ENCODE measurements at places on chromosomes 11 and 22. TPM values are rescaled to one million over a fixed set of nuclear protein-coding genes. Genes with fewer than 3 reads are reported as not detected.
A peak's percentile ranks its signal among the peaks of the same experiment; 100 is the strongest.

- peak; percentile 93 for DNase-seq
Observed at GRCh38 chr11:115965767-115966504, 461.7 kb upstream of the CADM1 start.

- DNase-seq: no peak
Observed at GRCh38 chr22:47209040-47209514, 446.6 kb downstream of the TBC1D22A start.

The RAB36 gene
- 2.7 TPM for total RNA-seq

GRCh38 chr11:841981-842369 is 354 bp downstream of the POLR2L start:
- DNase-seq: no peak

DNA sequence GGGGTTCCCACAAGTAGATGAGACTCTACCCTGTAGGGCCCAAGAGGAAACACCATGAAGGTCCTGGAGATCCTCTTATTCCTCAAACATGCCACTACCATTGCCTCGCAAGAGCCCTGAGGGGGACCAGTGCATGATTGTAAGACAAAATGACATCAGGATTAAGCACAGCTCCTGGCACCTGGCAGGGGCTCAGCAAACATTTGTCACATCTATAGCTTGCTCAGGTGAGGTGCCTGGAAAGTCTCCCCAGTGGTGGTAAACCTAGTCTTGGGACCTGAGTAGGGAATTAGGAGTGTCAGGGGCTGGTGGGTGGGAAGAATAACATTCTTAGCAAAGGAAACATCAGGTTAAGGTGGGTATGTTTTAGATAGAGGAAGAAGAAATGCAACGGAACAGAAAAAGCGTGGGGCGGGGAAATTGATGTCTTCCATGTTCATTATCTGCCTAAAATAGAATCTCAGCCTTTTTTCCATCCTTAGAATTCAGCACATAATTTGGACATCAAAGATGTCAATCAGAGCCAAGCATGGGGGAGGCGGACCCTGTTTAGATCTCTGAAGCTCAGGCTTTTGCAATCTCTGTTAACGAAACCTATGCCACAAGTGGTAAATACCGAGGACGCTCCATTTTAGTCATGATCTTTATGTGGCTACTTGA is 924 bp downstream of the YPEL1 start:
- no peak for DNase-seq

The HORMAD2 gene
- total RNA-seq: not detected

- DNase-seq: no peak
Observed at GRCh38 chr11:69449320-69450063, 32.0 kb upstream of the LINC01488 start.

DNA sequence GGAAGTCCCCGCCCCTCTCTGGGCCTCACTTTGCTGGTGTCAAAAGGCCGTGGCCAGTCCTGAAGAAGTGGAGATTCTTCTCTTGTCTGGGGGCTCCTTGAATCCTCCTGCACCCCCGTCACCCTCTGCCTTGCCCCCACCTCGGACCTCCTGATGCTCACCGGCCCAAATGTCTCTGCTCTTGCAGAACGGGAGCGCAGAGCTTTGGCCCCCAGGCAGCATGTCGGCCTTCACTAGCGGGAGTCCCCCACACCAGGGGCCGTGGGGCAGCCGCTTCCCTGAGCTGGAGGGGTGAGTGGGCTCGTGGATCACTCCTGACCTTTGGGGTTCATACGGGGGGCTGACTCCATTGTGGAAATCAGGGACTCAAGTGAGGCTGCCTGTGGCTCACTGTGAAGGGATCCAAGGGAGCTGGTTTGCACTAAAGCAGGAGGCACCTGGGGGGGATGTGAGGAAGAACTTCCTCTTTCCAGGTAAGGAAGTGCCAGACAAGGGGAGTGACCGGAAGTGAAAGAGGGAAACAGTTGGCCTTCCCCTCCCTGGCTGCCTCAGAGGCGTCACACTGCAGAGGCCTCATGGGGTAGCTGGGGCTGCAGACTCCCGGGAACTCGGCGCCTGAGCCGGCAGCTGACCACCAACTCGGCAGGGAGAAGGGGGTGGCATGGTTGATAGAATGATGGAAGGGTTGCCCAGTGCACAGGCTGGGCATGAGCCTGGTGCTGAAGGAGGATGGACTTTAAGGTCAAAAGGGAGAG is 23.1 kb downstream of the CSF2RB start:
- no peak for DNase-seq

GRCh38 chr22:38240734-38241252 is 32.0 kb downstream of the TMEM184B start:
- DNase-seq: peak; percentile 90

DNA sequence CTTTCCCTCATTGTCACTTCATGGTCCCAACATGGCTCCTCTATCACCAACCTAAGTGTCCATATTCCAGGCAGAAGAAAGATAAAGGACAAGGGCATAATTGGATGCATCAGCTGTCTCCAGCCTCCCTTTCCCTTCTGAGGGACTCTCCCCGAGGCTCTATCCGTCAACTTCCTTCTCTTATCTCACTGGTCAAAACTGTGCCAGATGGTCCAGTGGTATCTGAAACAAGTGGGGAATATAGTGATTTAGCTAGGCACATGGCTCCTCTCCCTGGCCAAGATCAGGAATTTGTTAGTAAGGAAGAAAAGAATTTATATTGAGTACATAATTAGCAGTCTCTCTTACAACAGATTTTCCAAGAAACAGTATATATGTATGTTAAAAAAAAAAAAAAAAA is 12.6 kb upstream of the SPON1 start:
- DNase-seq: no peak

GRCh38 chr11:29208117-29208516 is 808.7 kb downstream of the KCNA4 start:
- peak; percentile 52 for DNase-seq

DNA sequence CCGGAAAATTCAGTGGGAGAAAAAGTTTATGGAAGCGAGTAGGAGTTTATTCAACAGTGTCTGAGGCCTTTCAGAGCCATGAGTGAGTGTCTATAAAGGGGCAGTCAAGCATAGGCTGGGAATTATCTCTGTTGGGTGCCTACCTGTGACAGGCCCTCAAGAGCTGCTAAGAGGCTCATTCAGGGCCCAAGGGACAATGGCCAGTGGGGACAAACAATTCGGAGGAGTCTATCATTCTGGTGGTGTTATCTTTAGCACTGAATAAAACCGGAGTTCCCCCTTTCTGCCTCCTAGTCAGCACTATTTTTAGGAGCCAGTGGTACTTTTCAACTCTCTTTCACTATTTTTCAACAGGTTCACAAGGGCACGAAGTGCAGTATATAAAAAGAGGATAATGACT is 89.5 kb upstream of the HTATIP2 start:
- DNase-seq: no peak

GRCh38 chr11:6635082-6635932 is 16.1 kb upstream of the TPP1 start:
- peak; percentile 62 for DNase-seq

- DNase-seq: no peak
Observed at GRCh38 chr11:88435415-88435814, 97.9 kb upstream of the CTSC start.

The KRTAP5-9 gene
- not detected for total RNA-seq

The PTPMT1 gene
- total RNA-seq: 183 TPM

GRCh38 chr11:105081412-105082150 is 36.4 kb upstream of the CARD16 start:
- no peak for DNase-seq

DNA sequence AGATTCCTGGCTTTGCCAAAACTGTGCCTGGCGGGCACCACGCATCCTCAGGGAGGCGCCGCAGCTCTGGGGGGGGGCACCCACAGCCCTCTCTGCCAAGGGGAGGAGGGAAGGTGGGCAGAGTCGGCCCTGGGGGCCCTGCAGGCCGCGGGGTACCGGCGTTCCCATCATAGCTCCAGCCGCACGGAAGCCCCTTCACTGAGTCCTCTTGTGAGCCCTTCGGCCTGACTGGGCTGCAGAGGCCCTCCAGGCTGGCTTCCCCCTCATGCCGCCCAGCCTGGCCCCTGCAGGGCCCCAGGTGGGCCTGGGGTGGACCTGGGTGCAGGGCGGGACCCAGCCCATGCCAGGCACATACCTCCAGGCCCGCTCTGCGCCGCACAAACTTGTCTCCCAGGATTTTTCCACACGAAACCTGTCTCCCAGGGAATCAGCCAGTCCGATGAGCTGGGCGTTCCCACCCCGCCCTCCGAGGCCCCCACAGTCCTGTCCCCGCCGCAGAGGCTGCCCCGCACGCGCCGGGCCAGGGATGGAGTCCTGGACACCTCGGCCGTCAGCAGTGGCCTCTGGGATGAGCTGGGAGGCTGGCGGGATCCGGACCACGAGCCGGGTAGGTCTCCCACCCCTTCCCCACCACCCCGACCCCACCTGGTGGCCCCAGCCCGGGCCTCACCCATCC is 1.8 kb upstream of the PKP3 start:
- DNase-seq: no peak

- DNase-seq: no peak
Observed at GRCh38 chr22:22872722-22873708, 14.6 kb upstream of the IGLL5 start.

The BTG4 gene
- not detected for total RNA-seq

DNA sequence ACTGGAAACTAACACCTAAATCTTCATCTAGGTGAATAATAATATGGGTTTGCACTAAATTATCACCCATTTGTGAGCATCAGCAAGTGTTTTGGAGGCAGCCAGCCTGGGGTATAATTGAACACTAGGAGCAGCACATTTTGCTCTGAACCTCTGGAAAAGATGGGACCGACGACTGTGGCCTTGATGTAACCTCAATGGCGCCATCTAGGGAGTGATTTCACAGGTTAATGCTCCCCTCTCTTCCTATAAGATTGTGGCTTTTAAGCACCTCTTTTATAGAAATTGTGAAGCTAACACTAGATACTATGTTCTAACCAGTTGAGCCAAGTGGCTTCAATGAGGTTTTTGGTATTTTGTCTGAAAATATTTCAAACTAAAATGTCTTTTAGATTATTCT is 203.7 kb downstream of the NELL1 start:
- peak; percentile 15 for DNase-seq

GRCh38 chr22:32475468-32476010 is 928 bp downstream of the FBXO7 start:
- DNase-seq: no peak

The LINC01488 gene
- total RNA-seq: not detected

DNA sequence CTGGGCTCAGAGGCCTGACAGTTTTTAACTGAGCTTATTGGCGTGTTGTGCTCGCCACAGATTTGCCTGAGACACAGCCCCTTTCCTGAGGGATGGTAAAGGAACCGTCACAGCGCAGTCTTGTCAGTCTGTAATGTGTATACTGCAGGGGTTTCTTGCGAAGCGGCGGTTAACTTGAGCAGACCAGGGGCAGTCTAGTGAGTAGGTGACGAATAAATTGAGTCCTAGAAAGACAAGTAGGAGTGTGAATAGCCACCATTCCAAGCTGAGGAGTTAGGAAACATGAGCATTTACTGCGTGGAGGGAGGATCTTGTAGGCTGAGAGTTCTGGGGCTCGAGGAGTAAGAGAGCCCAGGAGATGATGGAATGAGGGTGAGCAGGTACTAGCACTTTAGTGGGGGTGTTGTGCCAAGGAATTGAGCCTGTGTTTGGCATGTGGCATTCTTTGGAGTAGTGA is 1.4 kb downstream of the MED15 start:
- no peak for DNase-seq

GRCh38 chr11:17077520-17078401 is at the start of gene RPS13:
TSS of gene RPS13 (minus strand) at chr11:17077667. CDS start at chr11:17077641, 26 bp downstream.
- peak; percentile 99 for DNase-seq

- DNase-seq: no peak
Observed at GRCh38 chr11:13105237-13105844, 96.2 kb downstream of the RASSF10 start.

DNA sequence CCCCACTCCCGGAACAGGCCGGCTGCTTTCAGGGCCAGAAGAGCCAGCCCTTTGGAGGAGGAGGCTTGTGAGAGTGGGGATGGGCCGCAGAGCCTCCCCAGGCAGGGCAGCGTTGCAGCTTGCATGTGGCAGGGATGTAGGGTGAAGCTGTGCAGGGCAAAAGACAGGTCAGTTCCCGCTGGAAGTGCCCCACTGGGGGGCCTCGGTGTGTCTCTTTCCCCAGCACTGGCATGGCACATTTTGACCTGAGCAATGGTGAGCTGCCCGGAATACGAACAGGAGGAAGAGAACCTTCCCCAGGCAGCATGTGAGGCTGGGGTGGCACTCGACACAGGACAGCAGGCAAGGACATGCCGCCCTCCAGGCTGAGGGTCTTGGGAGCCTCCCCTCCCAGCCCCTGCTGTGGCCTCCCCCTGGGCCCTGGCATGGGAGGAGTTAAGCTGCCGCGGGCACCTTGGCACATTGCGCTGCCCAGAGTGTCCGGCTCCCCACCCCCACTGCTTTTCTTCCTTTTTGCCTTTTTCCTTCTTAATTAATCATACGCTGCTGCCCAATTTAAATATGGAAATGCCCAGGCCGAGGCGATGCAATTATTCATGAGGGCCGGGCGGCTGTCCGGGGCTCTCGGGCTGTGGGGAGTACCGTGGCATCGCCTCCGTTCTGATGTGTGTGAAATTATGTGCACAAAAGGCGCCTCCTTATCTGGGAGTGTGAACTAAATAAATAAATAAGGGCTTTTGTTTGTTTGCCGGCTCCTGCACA is 76.0 kb upstream of the WNT7B start:
- DNase-seq: peak; percentile 66
